A172 (cell line): ENCODE measurements at places on chromosomes 1 and 21. TPM values are rescaled to one million over a fixed set of nuclear protein-coding genes. Genes with fewer than 3 reads are reported as not detected.

DNA sequence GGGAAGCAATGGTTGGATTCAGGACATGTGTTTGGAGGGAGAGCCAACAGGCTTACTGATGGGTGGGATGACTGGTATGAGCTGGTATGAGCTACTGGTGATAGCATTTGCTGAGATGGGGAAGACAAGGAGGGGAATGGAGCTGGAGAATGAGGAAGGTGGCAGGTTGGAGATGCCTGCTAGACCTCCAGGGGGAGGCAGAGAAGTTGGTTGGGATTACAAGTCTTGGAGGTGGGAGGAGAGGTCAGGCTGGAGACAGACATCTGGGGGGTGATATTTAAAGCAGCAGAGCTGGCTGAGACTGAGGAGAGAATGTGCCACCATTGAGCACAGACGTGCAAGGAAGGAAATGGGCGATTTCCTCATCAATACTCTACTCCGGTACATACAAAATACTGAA, 31.8 kb upstream of the ENO1 start:
- no peak for DNase-seq

The ANKRD65 gene
- total RNA-seq = 0.12 TPM in 1 of 2 replicates, not detected in the other

The SERPINC1 gene
- total RNA-seq = not detected in 2 replicates

The CYP4Z1 gene
- total RNA-seq = not detected in 2 replicates

- DNase-seq = no peak
These were observed 57.5 kb upstream of the PDC start for GRCh38 chr1:186518395-186518794.

DNA sequence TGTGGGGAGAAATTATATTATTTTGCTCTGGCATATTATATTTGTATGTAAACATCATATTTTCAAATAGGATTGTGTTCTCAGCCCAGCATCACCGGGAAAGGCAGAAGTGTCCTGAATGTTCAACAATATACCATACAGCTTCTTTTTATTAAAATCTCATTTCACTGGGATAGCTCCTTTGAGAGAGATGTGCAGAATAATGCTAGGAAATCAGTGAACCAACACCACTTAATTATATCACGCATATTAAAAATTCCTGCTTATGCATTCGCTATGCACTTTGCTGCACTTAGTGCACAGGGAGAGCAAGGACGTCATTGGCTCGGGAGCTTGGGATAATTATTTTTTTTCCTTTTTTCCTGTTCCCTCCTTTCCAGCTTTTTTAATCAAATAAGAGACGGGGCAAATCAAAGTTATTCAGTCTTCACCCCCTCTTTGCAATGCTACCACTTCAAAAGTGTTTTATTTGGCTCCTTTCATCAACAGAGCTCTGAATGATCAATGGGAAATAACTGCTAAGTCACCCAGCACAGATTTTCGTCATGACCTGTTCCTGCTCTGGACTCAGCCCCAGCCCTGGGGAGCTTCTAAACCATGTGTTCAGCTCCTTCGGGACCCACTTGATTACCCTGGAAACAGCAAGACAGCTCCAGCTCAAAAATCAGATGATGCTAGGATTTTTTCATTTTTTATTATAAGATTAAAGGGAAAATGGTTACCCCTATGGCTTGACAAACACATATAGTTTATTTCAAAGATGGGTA, 165.5 kb upstream of the DUSP10 start:
- no peak for DNase-seq
